ENCODE measurements at places on chromosomes 5 and 9.

GRCh38 chr9:16126042-16126441 is 573.2 kb downstream of the CCDC171 start:
- DNase-seq: no peak

DNA sequence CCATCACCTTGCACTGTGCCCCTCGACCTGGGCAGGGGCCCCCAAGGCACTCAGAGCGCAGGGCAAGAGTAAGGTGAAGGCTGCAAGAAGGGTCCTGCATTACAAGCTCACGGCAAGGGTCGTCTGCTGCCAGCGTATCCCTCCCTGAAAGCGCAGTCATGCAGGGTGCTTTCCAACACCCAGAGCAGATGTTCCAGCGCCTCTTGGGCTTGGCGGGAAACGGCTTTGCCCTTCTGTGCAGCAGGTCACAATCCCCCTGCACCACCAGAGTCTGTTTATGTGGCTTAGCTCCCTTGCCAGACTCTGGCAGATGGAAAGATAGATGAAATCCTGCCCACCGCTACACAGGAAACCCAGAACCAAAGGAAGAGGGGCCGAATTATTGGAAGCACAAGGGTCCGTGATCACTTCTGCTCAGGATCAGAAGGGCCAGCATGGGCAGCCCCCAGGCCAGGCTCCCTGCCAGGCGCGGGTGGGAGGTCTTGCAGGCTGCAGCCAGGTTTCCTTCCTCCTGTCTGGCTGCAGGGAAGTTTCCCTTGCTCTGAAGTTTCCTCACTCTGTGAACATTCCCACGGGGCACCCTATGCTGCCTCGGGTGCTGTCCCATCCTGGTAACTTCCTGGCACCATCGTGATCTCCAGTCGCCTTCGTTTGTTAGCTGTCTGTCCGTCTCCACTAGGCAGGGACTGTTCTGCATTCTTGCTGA is 132.2 kb downstream of the ZNF354C start:
- no peak for DNase-seq

GRCh38 chr5:163163858-163164257 is 273.5 kb upstream of the CCNG1 start:
- DNase-seq: no peak

- no peak for DNase-seq
These were observed 103.2 kb downstream of the PLK2 start for GRCh38 chr5:58356662-58357061.

DNA sequence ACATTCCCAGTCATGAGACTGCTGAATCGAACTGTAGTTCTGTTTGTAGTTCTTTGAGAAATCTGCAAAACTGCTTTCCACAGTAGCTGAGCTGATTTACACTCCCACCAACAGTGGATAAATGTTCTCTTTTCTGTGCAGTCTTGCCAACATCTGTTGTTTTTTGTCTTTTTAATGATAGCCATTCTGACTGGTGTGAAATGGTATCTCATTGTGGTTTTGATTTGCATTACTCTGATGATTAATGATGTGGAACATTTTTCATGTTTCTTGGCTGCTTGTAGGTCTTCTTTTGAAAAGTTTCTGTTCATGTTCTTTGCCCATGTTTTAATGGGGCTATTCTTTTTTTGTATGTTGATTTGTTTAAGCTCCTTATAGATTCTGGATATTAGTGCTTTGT is 187.3 kb upstream of the TLE4 start:
- DNase-seq: no peak

GRCh38 chr9:88378317-88378716 is 9.9 kb upstream of the SPIN1 start:
- DNase-seq: no peak

DNA sequence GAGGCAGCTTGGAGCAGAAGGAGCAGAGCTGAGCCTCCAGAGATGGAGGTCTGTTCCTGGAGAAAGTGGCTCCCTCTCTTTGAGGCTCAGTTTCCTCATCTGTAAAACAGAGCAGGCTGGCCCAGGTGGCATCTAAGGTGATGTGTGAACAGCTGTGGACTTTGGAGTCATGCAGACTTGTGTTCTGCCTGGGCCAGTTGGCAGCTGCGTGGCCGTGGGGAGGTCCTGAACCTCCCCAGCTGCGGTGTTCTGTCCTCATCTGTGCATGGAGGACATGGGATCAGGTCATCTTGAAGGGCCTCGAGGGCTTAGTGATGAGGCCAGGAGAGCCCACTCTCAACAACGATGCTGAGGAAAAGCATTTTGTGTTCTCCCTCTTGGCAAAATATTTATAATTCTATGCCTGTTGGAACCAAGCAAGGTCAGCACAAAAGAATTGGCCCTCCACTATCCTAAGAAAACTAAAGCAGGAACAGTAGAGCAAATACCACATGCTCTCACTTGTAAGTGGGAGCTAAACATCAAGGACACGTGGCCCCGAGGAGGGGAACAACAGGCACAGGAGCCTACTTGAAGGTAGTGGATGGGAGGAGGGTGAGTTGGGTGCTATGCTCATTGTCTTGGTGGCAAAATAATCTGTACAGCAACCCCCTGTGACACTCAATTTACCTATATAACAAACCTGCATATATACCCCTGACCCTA is 63.2 kb upstream of the COL15A1 start:
- DNase-seq: no peak

GRCh38 chr9:91714020-91714806 is 235.8 kb downstream of the ROR2 start:
- DNase-seq: no peak

GRCh38 chr9:76717613-76718012 is 46.6 kb upstream of the PCA3 start:
- no peak for DNase-seq

GRCh38 chr5:154559398-154560276 is 81.6 kb upstream of the HAND1 start:
- no peak for DNase-seq

DNA sequence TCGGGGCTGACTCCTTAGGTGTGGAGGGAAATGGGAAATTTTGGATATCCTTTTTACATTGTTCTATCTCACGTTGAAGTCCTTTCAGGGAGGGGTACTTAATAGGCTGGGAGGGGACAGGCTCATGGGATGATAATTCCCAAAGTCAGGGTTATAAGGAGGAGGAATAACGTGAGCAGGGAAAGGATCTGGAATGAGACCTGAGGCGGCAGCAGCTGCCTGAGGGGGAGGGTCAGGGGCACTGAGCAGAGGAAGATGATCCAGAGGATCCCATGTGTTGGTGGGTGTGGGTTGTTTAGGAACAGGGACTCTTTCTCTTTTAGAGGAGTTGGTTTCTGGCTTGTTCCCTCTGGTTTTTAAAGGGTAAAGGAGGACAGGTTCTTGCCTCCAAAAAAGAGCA is 18.7 kb downstream of the IFT74 start:
- DNase-seq: no peak

DNA sequence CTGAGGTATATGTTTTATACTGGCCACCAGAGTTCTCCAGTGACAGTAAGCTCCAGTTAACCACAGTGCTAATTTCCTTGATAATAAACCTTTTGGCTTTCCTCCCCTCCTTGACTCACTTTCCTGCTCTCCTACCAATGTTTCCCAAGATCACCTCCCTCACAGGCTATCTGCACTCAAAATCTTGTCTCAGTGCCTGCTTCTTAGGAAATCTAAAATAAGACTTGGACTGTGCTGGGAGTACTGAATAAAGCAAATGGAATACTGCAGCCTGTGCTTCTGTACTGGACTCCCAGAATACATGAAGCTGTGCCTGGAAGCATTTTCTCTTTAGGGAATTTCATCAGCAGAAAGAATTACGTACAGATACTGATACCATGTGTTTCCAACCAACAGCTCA is 1.7 kb upstream of the DCP2 start:
- DNase-seq: no peak

- peak; percentile 51 for DNase-seq
These were observed 3.0 kb upstream of the DNAJB5 start for GRCh38 chr9:34986540-34987047.

DNA sequence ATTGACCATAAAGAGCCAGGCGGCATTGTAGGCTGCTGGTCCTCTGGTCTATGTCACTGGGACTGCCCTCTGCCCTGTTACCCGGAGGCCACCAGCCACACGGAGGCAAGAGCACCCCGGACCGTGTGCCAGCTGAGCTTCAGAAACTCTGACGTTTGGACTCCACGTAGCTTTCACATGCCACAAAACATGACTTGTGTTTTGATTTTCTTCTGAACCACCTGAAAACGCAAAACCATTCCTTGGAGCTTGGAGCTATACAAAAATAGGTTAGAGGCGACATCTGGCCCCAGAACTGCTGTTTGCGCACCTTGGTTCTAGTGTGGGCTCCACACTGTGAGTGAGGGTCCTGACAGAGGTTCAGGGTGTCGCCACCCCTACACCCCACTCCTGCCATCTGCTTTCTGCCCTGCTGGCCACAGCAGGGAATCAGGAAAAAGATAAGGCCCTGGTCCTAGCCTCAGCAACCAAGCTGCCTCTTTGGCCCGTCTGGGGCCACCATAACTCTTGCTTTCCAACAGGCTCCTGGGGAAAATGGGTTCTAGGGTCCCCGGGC is 151.3 kb upstream of the IRX2 start:
- no peak for DNase-seq

DNA sequence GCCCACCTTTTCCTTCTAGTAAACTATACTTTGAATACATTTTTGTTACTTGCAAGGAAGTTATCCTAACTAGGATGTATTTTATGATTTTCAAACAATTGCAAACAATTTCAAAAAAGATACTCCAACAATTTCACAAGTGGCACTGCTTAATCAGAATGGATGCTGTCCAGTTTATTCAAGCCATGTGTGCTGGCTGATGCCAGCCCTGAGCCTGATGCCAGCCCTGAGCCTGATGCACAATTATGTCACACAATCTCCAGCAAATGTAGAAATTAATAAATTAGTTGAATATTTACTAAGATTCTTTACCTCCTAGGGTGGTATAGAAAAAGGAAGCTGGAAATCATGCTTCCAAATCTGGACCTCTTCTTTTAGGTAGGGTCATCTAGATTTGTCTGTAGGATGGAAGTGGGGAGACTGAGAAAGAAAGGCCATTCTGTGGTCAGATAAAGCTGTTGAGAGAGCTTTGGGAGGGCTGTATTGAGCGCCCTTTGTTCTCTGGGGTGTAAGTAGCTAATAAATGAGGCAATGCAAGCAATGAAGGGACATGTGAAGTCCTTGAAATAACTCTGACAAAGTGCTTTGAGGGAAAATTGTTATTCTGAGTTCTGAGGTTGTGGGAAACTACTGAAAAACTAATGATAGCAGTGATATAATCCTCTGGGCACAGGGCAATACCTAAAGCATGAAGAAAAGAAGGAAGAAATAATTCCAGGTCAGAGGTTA is 5.8 kb upstream of the C6 start:
- DNase-seq: no peak

GRCh38 chr9:105259731-105260612 is 15.5 kb downstream of the SLC44A1 start:
- DNase-seq: no peak

GRCh38 chr9:112348257-112349007 is 15.0 kb upstream of the PTBP3 start:
- peak; percentile 79 for DNase-seq

- DNase-seq: no peak
These were observed 249.7 kb upstream of the TMEM161B start for GRCh38 chr5:88518131-88519016.

DNA sequence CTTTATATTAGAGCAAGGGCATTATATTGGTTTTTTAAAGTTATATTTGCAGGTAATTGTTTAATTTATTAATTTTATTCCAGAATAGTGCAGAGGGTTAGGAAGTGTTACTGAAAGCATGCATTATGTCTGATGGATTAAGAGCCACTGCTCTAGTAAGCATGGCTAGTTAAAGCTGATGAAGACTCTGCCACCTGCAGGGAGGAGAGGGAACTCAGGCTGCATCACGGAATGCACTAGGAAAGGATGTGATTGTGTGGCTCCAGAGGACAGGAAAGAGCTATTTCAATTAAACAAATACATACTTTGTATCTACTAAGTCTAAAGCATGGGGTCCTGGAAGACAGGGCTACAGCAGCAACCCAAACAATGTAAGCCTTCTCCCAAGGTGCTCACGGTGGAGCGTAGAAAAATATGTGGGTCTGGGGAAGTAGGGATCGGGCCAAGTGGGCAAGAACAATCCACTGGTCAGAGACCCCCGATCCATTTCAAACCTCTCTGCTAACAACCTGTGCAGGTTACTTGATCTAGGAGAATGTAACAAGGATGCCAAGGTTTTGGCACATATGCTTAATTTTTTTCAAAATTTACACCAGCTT is 15.3 kb upstream of the GRXCR2 start:
- DNase-seq: no peak

DNA sequence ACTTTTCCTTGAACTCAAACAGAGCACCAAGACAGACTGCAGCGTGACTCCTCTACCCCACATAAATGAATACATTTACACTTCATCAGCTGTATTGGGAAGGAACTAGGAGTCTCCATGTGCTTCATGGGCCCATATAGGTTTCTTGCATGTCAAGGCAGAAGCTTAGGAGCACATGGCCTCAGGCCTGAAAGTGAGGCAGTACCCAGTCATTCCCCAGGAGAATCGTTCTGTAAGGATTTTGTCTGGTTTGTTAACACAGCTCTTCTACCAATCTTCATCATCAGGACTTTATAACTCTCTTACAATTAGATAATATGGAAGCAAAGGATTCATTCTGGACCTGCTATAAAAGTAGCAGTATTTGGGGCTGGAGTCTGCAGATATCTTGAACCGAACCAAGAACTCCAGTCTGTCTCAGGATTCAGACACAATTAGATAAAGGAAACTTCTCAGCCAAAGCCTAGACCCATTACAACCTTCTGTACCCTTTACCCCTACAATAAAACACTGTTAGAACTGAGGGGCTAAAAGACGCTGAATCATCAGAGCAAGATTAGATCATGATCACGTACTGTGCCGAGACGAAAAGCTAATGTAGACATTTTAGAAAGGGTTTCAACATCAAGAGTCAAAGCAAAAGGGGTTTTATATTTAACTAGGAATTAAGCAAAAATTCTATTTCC is 385.5 kb upstream of the SLC30A5 start:
- no peak for DNase-seq

DNA sequence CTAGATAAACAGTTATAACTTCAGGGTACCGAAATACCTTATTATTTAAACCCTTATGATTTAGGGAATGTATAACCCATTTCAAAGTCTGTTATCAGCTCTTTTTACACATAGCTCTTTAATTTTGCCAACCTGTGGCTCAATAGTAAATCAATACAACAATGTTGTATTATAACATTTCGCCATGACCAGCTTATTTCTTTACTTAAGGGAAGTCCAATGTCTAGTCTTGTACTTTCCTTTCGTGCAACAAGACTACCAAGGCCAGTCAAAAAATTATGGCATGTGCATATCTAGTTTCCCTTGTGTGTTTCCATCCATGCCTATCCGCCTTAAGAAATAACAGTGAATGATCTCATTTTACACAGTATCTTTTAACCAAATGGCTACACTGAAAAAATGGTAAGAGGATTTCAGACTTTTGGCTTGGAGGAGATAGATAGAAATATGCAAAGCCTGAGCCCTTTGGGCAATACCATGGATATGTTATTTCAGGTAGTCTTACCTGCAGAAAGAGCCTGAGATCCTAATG is 239.5 kb upstream of the RPS23 start:
- DNase-seq: no peak

- DNase-seq: no peak
These were observed 215.5 kb downstream of the GADD45G start for GRCh38 chr9:89820337-89820736.

GRCh38 chr9:17906841-17907778 is 328.2 kb downstream of the SH3GL2 start:
- DNase-seq: peak; percentile 0

All from stimulated activated naive CD8-positive, alpha-beta T cell treated with anti-CD3 and anti-CD28 coated beads, Interleukin-15, amount 100 ng/mL, for 72 hours (primary cell).